M059J (cell line): ENCODE measurements at places on chromosomes 5 and 9. TPM values are rescaled to one million over a fixed set of nuclear protein-coding genes. Genes with fewer than 3 reads are reported as not detected.

PCDHGB1 gene
- total RNA-seq: 3.3 and 4.9 TPM in 2 replicates

F12 gene
- total RNA-seq: 1.7 and 2.4 TPM in 2 replicates

PCDHA2 gene
- total RNA-seq: not detected in 2 replicates

CFAP77 gene
- not detected in 2 replicates for total RNA-seq

ZNF366 gene
- 0.96 and 1.4 TPM in 2 replicates for total RNA-seq

ANKRD18A gene
- total RNA-seq: not detected in 2 replicates

KCNMB1 gene
- 0.12 and 0.15 TPM in 2 replicates for total RNA-seq

MSX2 gene
- not detected in 2 replicates for total RNA-seq

IRX4 gene
- not detected in 2 replicates for total RNA-seq

C9orf78 gene
- total RNA-seq: 49.9 and 51.4 TPM in 2 replicates

PIP5KL1 gene
- total RNA-seq: 1.6 TPM in 1 of 2 replicates, not detected in the other

C5orf22 gene
- 30.3 and 41.6 TPM in 2 replicates for total RNA-seq

GPR150 gene
- 0.34 and 2.4 TPM in 2 replicates for total RNA-seq

RGS7BP gene
- total RNA-seq: not detected in 2 replicates

CEP78 gene
- total RNA-seq: 33.6 and 42.7 TPM in 2 replicates

RORB gene
- total RNA-seq: 0.05 TPM in 1 of 2 replicates, not detected in the other

ATOX1 gene
- total RNA-seq: 169 and 189 TPM in 2 replicates
